ENCODE measurements at places on chromosomes 7 and 10. TPM values are rescaled to one million over a fixed set of nuclear protein-coding genes. Genes with fewer than 3 reads are reported as not detected.

Gene GSDME
- total RNA-seq = 22.4 TPM

- DNase-seq = no peak
These were observed 156.1 kb upstream of the NPY start for GRCh38 chr7:24127930-24128329.

- no peak for DNase-seq
These were observed 72.2 kb downstream of the DAGLB start for GRCh38 chr7:6375348-6376101.

Gene HOXA2
- total RNA-seq = 1.8 TPM

- DNase-seq = no peak
These were observed 13.7 kb upstream of the HOXA13 start for GRCh38 chr7:27213433-27214238.

GRCh38 chr10:44478040-44478439 is 93.1 kb upstream of the CXCL12 start:
- no peak for DNase-seq

- DNase-seq = no peak
These were observed 472.7 kb upstream of the GALNT17 start for GRCh38 chr7:70659263-70659662.

Gene TMEM176B
- 32.7 TPM for total RNA-seq

- DNase-seq = no peak
These were observed 468.5 kb downstream of the LRMDA start for GRCh38 chr10:75899816-75900390.

Gene CALML3
- not detected for total RNA-seq

Gene TMEM139
- total RNA-seq = 34.0 TPM

DNA sequence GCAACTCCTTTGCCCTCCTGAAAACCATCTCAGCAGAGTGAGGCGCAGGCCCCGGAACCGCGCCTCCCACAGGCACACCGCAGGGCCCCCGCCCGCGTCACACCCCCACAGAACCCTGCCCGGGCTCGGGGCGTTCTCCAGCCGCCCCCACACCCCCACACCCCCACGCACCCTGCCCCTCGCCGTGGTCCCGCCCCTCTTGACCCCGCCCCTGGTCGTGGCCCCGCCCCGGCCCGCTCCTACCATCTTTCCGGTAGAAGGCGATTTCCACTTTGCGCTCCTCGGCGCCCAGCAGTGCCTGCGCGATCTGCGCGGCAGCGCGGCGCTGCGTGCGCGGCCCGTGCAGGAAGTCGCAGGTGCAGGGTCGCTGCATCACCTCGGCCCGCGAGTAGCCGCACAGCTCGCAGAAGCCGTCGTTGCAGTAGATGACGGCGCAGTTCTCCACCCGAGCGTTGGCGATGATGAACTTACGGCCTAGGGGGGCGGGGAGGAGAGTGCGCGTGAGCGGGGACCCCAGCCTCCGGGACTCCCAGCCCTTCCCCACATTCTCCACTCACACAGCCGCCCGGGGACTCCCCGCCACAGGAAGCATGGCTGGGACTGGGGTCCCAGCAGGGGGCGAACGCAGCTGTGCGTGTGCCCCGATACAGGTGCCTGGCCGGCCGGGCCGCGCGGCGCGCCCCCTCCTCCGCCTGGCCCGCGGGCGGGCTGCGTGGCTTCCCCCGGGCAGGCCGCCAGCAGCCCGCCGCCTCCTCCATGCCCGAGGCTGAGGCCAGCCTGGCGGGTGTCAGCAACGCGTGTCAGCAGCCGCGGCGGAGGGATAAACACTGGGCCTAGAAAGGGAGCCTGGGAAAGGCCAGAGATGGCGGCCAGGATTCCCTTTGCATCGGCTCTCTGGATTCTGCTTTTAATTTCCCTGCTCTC is 3.4 kb downstream of the KCNH2 start:
- no peak for DNase-seq

DNA sequence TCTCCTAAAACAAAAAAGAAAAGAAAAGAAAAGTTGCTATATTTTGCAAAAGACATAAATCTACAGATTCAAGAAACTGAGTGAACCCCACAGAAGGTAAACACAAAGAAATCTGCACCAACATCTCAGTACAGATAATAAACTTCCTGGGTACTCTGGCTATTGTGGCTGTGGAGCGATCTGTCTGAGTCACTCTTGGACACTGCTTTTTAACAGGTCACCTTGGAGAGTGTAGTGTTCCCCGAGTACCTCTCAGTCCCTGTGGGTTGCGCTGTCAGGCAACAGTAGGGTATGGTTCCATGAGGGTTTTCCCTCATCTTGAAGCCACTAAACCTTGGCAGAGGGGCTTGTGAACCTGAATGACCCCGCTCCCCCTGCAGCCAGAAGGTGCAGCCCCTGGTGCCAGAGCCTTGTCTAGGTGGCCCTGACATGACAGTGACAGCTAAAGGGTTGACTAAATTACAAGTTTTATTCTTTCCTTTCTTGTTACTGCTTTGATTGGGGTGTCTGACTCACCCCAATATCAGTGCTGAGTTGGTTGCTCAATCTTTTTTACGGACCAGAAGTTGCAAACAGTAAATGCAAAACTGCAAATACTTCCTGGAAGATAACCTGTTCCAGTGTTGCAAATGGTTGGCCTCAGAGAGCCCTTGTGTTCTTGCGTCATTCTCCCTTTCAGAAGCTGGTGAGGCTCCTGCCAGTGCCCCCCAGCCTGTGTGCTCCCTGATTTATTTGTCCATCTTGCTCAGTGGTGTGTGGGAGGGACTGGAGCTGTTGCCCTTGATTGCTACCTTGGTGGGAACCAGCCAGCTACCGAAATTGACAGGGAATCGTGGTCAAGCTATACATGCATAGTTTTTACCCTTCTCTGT is 30.6 kb downstream of the POR start:
- no peak for DNase-seq

- no peak for DNase-seq
These were observed 1.9 kb upstream of the SGMS1 start for GRCh38 chr10:50625649-50626132.

Gene CALCR
- 0.16 TPM for total RNA-seq

DNA sequence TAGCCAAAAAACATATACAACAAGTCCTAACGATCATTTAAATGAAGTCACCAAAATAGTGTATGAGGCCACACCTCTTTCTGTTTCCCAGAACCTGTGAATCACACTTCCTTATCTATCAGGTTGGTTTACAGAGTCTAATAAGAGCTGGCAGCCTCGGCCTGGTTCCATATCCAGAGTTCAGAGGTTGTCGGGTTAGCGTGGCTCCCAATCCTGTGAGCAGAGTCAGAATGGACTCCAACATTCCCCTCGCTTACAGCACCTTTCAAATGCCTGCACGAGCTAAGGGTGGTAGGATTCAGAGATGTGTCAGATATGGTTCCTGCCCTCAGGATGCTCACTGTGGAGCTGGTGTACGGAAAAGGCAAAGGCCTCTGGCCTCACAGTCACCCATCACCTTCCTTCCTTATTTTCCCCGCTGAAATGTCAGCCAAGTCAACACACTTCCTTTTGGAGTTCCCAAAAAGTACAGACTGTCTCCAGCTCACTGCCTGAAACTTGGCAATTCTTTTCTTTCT is 6.0 kb downstream of the IL15RA start:
- DNase-seq = peak; percentile 48

DNA sequence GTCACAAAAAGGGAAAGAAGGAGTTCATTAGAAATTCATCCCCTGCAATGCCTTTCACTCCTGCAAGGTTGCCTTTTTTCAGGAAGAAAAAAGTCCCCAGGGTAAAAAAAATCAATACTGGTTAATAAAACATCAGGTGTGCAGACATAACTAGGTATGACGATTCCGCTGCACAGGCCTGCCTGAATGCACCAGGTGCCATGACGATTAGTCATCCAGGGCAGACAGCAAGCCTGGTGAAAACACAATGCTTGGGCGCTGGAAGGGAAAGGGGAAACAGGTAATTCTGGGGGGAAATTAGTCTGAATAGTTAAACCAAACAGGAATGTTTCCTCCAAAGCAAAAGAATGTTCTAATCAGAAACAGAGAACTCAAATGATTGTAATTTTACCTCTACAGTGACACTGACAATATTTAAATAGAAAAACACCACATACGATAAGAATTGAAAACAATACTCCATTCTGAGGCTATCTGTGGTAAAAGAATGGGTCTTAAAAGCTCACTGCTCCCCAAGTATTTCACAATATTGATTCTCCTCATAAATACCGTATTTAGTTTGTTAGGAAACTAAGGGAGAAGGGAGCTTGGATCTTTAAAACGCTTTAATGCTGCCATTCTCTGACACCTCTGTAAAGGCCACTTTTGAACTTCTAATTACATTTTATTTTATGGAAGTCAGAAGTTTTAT is 45.2 kb downstream of the VPS41 start:
- DNase-seq = peak; percentile 60

GRCh38 chr10:132727411-132727810 is 58.5 kb downstream of the NKX6-2 start:
- no peak for DNase-seq

Gene CUBN
- 2.4 TPM for total RNA-seq

DNA sequence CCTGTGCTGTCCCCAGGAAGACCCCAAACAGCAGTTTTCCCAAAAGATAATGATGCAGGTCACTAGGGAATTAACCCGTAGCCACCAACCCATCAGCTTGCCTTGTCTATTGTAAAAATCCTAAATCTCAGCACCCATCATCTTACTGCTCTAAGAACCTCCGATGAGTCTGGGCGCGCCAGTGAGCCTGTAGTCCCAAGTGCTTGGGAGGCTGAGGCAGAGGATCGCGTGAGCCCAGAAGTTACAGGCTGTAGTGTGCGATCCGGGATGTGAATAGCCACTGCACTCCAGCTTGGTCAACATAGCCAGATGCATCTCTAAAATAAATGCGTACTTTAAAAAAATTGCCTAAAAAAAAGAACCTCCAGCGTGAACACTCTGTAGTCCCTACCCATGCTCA is 951 bp downstream of the AS3MT start:
- no peak for DNase-seq

- DNase-seq = peak; percentile 49
These were observed 45.1 kb upstream of the INPP5A start for GRCh38 chr10:132492323-132493025.

GRCh38 chr10:77993620-77994019 is 35.7 kb downstream of the POLR3A start:
- no peak for DNase-seq

- no peak for DNase-seq
These were observed 83.8 kb downstream of the CPEB3 start for GRCh38 chr10:92207061-92207460.

- no peak for DNase-seq
These were observed 6.9 kb upstream of the BPGM start for GRCh38 chr7:134639683-134640279.

Gene CPA1
- total RNA-seq = not detected

Gene ARHGEF5
- 27.3 TPM for total RNA-seq

- peak; percentile 17 for DNase-seq
These were observed 104.3 kb upstream of the LANCL2 start for GRCh38 chr7:55260676-55261385.

- no peak for DNase-seq
These were observed 387.0 kb upstream of the SEMA3D start for GRCh38 chr7:85573844-85574243.

DNA sequence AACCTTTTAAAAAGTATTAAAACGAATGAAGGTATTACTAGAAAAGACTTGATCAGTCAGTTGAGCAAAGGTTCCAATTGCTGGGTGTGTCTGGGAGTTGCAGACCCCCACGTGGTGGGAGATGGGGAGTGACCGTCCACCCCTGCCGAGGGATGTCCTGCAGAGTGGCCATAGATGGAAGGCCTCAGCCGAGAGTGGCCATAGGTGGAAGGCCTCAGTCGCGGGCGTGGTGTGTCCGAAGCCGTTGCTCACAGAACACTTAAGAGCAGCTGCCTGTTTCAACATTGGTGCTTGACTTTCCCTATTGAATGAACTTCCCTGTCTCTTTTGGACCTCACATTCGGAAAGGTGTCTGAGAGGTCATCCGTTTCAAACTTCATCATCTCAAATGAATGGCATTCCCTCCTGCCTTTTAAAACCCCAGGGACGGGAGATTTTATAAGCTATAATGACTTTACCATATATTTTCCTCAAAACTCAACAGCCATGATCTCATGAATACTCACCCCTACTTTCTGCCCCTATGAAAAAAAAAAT is 69.4 kb downstream of the CAMK1D start:
- no peak for DNase-seq

GRCh38 chr7:105524840-105525239 is 2.8 kb upstream of the PUS7 start:
- DNase-seq = no peak

- no peak for DNase-seq
These were observed 337.0 kb downstream of the CRPPA start for GRCh38 chr7:16084370-16084769.

Gene PRSS37
- total RNA-seq = not detected

DNA sequence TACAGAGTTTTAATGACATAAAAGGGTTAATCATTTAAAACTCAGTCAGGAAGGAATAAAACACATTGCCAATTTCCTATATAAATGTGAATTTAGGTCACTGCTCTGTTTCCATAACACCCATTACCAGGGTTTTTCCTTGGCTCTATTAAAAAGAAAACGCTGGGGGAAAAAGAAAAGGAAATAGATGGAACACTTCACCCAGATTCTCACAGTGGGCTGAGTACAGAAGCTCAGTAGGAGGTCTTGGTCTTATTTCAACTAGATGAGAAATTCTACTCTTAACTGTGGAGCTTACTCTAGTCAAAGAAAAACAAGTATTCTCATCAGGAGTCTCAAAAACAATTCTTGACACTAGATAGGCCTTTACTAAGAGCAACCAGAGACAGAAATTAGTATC is 36.5 kb downstream of the GLUD1 start:
- DNase-seq = no peak

GRCh38 chr7:28572321-28573058 is 160.2 kb downstream of the CREB5 start:
- no peak for DNase-seq

Gene NPC1L1
- 0.10 TPM for total RNA-seq

- no peak for DNase-seq
These were observed 2.5 kb upstream of the ADAMTS14 start for GRCh38 chr10:70669732-70670317.

- DNase-seq = no peak
These were observed 18.2 kb downstream of the WAC start for GRCh38 chr10:28551086-28551485.

GRCh38 chr10:51124852-51125251 is 50.6 kb downstream of the PRKG1 start:
- DNase-seq = no peak

DNA sequence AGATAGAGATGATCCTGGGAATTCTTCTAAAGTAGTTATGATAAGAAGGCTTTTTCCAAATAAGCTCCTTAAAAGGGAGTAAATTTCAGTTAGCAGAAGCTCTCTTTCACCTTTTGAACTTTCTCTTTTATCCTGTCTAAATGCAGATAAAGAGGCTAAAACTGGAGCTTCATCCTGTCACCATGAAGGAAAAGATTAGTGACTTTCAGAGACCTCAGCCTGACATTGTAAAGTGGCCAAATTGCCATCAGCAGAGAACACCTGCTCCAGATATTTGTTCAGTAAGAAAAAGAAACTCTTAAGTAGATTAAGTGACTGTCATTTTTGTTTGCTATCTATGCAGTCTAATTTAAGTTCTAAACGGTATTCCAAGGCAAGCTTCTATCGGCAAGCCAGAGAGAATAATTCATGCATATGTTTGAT is 18.3 kb downstream of the VWDE start:
- no peak for DNase-seq

- DNase-seq = no peak
These were observed 63.7 kb upstream of the ZPBP start for GRCh38 chr7:50156706-50157105.
